Fibroblast of the aortic adventitia (primary cell): ENCODE measurements at places on chromosomes 6 and 20. TPM values are rescaled to one million over a fixed set of nuclear protein-coding genes. Genes with fewer than 3 reads are reported as not detected.

ADGRF5 gene
- under 0.01 and 15.9 TPM in 2 replicates for total RNA-seq

SLC17A9 gene
- 0.41 and 2.0 TPM in 2 replicates for total RNA-seq

PI3 gene
- total RNA-seq: not detected in 2 replicates

TBP gene
- total RNA-seq: 4.0 and 16.8 TPM in 2 replicates

TTLL9 gene
- total RNA-seq: 0.09 and 0.41 TPM in 2 replicates

- DNase-seq: no peak
Observed at GRCh38 chr6:25774120-25774715, 19.7 kb downstream of the SLC17A4 start.

GRCh38 chr20:21272679-21273078 is 30.5 kb upstream of the XRN2 start:
- no peak for DNase-seq

- DNase-seq: no peak
Observed at GRCh38 chr6:38138374-38138773, 318.8 kb downstream of the ZFAND3 start.

DNA sequence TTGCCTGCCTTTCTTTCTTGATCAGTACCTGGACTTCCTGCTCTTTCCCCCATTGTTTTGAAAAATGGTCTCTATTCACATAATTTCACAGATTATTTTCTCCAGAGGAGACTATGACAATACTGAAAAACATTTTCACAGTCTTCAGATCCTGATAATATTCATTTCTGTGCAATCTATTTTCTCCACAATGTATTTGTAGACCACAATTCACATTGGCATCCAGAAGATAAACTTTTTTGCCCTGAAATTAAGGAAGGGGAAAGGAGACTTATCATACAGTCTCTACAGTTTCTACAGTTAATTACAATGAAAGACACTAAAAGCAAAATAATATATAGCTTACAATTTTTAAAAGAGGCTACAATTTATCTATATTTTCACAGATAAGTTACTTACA is 18.4 kb downstream of the LCA5 start:
- no peak for DNase-seq

DNA sequence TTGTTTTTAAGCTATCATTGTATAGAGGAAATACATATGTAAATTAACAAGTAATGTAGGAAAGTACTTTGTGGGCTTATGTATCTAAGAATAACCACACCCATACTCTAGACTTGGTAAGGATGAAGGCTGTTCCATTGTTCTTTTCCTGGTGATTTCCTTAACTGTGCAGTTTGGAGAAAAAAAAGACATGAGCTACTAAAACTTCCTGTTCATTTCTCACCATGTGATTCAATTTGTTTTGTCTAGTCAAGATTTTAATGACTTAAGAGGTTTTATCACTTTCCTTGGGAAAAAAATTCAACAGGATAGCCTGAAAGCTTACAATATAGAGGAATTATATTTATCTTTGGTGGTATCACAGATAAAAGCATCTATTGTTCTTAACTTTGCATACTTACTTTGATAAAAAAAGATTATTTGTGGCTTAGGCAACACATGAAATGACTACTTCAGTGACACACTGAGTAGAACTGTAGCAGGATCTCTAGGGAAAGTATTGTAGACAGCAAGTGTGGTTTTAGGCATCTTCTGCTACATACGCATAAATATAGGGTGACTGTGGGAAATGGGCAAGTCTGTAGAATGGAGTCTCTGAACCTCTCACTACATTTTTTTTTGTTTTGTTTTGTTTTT is 80.3 kb downstream of the GJA1 start:
- DNase-seq: peak; percentile 90

DNA sequence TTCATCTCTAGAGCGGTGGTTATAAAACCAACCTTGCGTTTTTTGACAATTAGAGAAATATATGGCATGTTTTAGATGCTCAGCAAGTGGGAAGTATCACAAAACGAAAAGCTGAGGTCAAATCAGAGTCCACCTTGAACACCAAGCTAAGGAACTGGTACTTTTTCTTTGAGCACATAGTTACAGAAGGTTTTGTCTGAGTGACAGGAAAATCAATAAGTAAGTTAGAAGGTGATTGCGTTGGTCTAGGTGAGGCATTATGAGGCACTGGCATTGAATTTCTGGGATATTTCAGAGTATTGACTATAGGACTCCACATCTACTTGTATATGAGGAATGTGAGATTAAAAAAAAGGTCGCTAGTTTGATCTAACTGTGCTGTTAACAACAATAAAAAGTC is 597 bp upstream of the HINT3 start:
- DNase-seq: no peak

GRCh38 chr20:21303872-21304586 is 898 bp downstream of the XRN2 start:
- DNase-seq: peak; percentile 54

GRCh38 chr6:141140905-141141304 is 991.8 kb upstream of the GJE1 start:
- no peak for DNase-seq

- no peak for DNase-seq
Observed at GRCh38 chr6:13030396-13030795, 297.9 kb downstream of the TBC1D7 start.
